GM12878 (cell line): ENCODE measurements at places on chromosomes 4 and X.

- DNase-seq, result no peak
Measured at GRCh38 chr4:125091101-125091500, 223.7 kb upstream of the FAT4 start.

DNA sequence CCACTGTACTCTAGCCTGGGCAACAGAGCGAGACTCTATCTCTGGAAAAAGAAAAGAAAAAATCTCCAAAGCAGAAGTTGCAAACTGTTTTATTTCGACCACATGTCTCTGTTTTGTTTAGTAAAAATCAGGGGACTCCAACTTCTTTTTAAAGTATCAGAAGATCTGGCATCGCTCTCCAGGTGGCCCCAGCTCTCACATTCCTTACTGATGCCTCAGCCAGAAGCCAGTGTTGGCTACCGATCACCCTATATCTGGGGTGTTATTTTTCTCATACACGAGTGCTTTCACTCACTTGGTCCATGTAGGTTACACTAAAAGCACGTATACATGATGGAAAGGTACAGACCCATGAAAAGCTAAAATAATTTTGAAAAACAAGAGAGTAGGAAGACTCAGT lies 8.3 kb downstream of the MPP1 start:
- no peak for DNase-seq

GRCh38 chrX:13664020-13664419 lies 11.1 kb downstream of the TCEANC start:
- no peak for DNase-seq

DNA sequence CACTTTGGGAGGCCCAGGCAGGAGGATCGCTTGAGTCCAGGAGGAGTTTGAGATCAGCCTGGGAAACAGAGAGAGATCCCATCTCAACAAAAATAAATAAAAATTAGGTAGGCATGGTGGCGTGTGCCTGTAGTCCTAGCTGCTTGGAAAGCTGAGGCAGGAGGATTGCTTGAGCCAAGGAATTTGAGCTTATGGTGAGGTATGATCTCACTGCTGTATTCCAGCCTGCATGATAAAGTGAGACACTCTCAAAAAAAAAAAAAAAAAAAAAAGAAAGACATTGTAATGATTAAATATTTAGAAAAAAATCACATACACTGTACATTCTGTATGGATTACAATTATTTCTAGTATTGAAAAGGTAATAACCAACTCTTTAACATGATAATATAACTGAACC lies 87.1 kb downstream of the SLIT2 start:
- DNase-seq, result no peak

DNA sequence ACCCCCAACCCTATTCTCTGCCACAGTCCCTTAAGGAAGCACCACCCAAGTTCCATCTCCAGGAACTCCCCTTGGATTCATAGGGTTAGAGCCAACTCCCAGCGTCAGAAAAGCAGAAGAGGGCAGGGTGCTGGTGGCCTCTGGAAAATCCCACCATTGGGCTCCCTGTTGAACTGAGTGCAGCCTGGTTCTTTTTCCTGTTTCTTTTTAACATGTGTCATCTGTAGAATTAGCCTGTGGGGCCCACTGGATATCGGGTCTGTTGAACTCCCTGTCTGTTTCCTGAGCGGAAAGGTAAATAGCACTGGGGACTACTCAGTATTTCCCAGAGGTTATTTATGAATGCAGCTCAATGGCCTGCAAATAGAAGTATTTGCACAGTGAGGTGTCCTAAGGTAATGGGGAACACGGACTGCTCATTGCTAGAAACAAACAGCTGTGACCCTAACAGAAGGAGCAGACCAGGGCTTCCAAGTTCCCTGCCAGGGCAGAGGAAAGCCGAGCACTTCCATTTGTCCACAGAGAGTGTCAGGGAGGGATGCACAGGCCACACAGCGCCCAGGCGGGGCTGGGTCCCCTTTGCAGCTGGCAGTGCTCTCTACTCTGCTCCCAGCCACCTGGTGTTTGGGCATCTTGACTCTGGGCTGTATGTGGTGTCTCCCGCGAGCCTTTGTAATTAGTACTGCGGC lies 102.6 kb downstream of the FHDC1 start:
- DNase-seq, result no peak

- no peak for DNase-seq
Measured at GRCh38 chr4:80101071-80101791, 28.2 kb upstream of the ANTXR2 start.

- DNase-seq, result peak; percentile 56
Measured at GRCh38 chrX:13254076-13254785, 65.6 kb downstream of the ATXN3L start.

GRCh38 chr4:46586566-46586965 lies 196.6 kb upstream of the GABRA2 start:
- no peak for DNase-seq

GRCh38 chr4:29734343-29735213 lies 985.6 kb upstream of the PCDH7 start:
- DNase-seq, result no peak

- DNase-seq, result no peak
Measured at GRCh38 chr4:182764137-182764536, 153.0 kb downstream of the DCTD start.

- DNase-seq, result no peak
Measured at GRCh38 chr4:57665806-57666205, 555.6 kb upstream of the IGFBP7 start.

GRCh38 chr4:97593248-97593647 lies 550.0 kb downstream of the STPG2 start:
- DNase-seq, result no peak

DNA sequence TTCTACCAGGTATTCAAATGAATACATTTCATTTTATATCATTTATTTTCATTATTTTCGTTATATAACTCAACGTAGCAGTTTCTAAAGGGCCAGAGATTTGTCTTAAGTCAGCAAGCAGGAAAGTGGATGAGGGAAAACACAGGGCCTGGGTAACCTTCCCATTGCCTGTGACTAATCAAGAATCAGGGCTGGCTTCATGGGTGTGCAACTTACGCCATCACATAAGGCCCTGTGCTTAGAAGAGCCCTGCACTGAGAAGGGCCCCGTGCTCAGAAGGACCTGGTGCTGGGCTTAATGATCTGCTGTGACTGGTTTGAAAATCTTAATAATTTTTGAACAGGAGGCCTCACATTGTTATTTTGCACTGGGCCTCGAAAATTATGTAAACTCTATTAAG lies 65.4 kb upstream of the FAM9C start:
- no peak for DNase-seq
